ENCODE measurements at places on chromosomes 5 and 9.

DNA sequence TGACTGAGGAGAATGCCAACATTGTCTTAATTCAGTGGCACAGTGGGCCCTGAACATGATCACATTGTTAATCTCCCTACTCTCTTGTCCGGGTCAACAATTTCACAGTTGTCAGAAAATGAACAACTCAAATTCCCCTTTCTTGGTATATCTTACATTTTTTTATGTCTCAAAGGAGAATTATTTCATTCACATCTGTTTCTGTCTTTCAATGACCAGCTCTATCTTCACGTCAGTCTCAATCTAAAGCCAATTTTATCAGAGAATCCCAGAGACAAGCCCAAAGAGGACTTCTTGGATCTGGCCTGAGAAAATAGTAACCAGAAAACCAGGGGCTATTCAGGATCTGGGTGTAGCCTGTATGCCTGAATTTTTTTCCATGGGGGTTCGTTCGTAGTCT, 477.5 kb downstream of the PDE4D start:
- DNase-seq = no peak

DNA sequence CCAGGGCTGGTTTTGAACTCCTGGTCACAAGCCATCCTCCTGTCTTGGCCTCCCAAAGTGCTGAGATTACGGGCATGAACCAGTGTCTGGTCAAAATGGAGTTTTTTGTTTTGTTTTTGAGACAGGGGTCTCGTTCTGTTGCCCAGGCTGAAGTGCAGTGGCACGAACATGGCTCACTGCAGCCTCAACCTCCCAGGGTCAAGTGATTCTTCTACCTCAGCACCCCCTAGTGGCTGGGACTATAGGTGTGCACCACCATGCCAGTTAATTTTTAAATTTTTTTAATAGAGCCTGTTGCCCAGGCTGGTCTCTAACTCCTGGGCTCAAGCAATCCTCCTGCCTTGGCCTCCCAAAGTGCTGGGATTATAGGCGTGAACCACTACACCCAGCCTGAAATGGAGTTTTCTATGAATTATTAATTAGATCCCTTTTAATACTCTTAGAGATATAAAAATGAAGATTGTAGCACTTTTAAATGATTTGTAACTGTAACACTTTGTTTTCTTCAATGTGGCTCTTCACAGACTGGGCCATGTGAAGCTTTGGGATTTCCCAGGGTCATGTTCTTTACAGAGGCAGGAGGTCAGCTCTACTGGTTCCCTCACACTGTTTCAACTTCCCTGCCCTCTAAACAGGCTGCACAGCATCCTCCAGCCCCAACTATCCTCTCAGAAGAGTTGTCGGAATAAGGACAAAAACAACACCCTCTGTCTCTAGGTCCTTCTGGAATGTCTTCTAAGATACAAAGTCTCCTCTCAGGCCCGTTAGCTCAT, 32.7 kb upstream of the SPARC start:
- no peak for DNase-seq

DNA sequence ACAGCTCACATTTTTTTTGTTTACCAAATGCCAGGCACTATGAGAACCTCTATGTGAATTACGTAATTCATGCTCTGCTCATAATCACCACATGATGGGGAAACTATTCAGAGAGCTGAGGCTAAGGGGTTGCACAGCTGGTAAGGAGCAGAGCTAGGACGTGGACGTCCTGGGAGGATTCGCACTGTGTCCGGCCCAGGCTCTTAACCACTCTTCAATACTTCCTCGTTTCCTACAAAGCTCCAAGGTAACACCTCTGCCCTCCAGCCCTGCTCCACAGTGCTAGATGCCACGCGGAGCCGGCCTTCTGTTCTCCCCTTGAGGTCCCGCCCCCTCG, 8.7 kb downstream of the PHF19 start:
- no peak for DNase-seq

DNA sequence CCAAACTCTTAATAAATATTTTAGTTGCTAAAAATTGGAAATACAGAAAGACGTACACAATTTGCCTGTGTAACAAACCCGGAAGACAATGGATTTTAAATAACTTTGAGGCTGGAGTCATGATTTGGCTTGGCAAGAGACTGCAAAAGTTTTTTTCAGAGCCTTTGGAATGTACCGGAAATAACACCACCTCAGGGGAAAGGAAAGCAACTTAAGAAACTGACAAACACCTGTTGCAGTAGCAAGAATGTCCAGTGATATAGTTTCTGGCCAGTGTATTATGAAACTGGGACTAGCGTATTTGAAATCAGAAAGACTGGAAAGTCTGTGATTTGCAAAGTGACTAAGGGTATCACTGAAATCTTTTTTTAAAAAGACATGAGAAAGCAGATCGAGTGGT, 842 bp downstream of the MUSK start:
- no peak for DNase-seq

DNA sequence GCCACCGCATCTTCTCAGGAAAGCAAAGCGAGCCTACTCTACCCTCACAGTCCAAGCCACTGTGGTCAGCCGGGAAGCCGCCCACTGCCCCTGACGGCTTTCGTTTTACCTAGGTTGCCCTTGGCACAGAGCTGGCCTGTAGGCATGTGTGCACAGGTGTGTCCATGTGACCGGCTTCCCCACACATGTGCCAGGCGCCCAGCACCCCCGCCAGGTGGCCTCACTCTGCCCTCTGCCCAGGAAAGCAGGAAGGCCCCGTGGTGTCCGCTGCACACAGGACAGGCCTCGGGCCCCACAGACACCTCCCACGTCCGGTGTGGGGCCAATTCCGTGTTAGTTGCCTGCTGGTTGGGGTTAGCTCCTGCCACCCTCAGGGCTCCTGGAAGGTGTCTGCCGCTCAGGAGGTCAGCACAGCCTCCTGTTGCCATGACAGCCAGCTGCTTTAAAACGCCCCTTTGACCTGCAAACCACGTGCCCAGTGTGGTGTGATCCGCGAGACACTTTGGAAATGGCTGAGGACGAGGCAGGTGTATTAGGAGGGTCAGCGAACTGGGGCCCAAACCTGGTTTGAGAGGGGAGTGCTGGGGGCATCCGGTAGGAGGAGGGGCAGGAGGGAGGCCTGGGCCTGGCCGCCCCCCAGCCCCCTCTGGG, 28.7 kb downstream of the TPPP start:
- DNase-seq = no peak

GRCh38 chr5:169781420-169782345, 144.6 kb downstream of the DOCK2 start:
- DNase-seq = no peak

- no peak for DNase-seq
Observed at GRCh38 chr5:143494162-143494561, 90.7 kb upstream of the NR3C1 start.

DNA sequence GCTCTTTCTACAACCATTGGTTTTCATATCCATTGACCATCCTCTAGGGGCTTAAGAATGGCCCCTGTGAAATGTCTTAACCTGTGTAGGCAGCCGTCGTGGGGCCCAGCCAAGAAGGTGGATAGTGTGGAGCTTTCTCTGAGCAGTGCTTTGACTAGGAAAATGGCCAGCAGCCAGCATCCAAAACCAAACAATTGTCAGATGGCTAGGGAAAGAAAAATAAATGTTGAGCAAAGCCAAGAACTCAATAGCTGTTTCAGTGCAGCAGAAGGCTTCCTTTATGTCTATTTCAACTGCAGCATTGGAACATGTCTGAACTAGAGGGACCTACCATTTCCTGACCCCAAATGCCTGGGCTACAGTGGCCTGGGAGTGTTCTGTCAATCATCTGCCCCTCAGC, 374.9 kb downstream of the TLE4 start:
- DNase-seq = no peak

DNA sequence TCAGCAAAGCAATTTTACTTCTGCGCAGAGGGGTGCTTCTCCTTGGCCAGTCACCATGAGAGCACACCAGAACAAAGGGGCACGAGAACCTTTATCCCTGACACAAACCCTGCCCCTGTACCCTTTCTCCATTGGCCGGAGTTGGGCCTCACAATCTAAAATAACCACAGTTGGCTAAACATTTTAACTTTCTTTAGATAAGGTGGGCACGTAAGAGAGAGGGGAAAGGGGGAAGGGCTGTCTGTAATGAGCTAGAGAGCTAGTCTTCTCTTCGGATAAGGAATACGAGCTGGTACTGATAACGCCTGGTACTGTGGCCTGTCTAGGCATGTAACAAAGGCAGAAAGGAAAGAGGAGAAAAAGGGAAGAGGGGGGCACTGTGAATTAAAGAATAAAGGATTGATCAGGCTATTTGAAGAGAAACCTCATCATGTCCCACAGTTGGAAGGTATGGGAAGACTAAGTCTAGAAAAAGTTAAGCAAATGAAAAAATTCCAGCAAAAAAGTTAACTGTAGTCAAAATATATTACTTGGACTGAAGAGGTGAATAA, 1.8 kb upstream of the IARS1 start:
- no peak for DNase-seq

DNA sequence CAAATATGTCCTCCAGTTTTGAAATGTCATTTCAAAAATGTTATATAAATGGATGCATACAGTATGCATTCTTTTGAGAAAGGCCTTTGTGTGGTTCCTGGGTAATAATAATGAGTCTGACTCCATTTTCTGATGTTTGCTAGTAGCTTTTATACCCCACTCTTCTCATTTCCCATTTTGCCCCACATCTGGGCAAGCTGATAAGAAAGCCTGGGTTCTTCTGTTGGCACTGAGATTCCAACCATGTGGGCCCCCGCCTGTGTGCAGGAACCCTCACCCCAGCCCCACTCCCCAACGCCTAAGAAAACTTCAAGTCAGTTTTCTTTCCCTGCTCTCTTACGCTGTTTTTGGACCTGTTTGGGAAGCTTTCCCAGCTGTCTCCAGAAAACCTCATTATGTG, 89.4 kb downstream of the SNX18 start:
- DNase-seq = no peak

DNA sequence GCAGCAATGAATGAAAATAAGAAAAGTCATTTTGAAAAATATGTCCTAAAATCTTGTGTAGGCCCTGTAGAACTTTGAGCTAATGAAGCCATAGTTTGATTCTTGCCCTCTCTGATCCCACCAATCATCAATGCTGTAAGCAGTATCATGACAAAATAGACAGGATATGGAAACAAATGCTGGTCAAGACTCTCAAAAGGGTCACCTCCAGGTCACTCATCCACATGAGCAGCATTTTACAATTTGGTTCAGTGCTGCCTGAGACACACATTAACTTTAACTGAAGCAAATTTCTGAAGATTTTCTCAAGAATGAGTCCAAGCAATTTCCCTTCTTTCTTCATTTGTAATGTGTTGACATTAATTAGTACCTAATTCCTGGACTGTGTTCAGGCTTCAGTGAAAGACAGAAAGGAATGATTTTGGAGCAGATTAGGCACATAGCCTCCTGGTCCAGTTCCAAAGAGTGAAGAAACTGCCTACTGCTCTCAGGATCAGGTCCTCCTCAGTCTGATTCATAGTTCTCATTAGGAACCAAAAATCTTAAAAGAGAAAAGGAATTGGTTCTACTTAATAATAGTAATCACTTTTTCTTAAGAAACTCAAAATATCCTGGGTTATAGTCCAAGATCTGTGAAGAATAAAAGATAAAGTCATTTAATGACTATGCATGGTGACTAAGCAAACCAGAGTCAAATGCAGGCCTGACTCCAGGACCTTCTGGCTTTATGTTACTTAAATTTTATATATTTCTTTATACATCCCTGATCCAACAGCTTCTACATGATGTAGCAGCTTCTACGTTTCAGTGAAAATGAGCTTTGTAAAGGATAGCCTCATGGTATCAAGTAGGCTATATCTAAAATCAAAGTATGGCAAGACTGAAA, 192.1 kb upstream of the RGMB start:
- no peak for DNase-seq

GRCh38 chr5:61379677-61380076, 47.6 kb downstream of the ZSWIM6 start:
- DNase-seq = no peak

GRCh38 chr9:6692881-6693361, 47.4 kb upstream of the GLDC start:
- DNase-seq = no peak

- DNase-seq = no peak
Observed at GRCh38 chr9:112933696-112934095, 43.0 kb upstream of the SLC46A2 start.

DNA sequence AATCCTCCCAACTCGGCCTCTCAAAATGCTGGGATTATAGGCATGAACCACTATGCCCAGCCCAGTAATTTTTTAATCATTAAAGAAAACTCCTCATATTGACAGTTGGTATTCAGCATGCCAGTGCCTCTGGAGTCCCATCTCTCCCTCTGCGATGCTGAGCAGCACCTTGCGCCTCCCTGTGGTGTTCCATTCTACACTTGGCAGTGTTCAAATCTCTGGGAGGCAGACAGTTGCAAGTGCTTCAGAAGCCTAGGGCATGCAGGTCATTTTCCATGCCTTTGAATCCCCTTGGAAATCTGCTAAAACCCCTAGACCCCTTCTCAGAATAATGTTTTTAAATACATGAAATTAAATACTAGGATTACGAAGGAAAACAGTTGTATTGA, 41.3 kb downstream of the GARNL3 start:
- DNase-seq = no peak

DNA sequence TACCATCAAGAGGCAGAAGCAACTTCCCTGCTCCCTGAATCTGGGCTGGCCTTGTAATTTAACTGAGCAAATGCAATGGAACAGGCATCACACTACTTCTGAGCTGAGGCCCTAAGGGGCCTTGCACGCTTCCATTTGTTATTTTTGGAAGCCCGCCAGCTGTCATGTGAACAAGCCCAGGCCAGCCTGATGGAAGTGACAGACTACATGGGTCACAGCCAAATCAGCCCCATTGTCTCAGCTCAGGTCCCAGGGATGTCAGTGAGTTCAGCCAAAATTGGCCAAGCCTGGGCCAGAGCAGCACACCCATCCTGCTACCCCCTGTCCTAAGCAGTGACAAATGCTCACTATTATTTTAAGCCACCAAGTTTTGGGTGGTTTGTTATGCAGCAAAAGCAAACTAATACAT, 72.8 kb downstream of the PRRT1B start:
- no peak for DNase-seq

- no peak for DNase-seq
Observed at GRCh38 chr9:98612061-98612752, 96.5 kb downstream of the GABBR2 start.

GRCh38 chr5:150615141-150615699, 25.2 kb upstream of the SYNPO start:
- DNase-seq = no peak

DNA sequence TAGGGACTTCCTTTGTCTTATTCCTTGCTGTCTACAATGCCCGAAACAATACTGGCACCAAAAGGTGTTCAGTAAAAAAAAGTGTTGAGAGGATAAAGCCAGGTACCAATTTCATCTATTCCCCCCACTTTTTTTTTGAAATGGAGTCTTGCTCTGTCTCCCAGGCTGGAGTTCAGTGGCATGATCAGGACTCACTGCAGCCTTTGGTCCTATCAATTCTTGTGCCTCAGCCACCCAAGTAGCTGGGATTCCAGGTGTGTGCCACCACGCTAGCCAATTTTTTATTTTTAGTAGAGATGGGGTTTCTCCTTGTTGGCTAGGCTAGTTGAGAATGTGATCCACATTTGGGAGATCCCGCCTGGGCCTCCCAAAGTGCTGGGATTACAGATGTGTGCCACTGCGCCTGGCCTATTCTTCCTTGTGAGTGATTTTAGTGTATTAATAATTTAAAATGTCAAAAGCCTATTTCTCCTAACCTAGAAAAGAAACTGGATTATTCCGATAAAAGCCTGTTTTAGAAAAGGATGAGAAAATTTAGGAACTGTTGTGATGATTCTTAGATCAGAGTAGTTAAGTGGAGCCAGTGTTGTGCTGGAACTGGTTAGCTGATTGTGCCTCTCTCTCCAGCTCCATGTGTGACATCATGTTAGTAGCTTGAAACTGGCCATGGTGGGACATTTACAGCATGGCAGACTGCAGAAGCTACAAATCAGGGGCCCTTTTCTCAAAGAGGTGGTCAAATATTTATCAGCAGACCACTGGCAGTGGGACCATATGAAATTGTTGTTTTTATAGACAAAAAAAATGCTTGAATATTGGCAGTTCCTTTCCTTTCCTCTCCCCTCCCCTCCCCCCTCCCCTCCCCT, 14.3 kb downstream of the CDC42SE2 start:
- DNase-seq = no peak

All from T-helper 17 cell (primary cell).